Activated gamma-delta T cell treated with anti-CD3 and anti-CD28 coated beads, Interleukin-2, amount 50 U/mL, for 16 hours (primary cell): ENCODE measurements at places on chromosomes 11 and 22.

GRCh38 chr11:99418927-99419720 is 398.4 kb downstream of the CNTN5 start:
- DNase-seq = no peak

- DNase-seq = no peak
Observed at GRCh38 chr11:61737131-61737530, 15.3 kb upstream of the MYRF start.

- DNase-seq = no peak
Observed at GRCh38 chr11:38060136-38060535, 1462.1 kb upstream of the RAG2 start.

DNA sequence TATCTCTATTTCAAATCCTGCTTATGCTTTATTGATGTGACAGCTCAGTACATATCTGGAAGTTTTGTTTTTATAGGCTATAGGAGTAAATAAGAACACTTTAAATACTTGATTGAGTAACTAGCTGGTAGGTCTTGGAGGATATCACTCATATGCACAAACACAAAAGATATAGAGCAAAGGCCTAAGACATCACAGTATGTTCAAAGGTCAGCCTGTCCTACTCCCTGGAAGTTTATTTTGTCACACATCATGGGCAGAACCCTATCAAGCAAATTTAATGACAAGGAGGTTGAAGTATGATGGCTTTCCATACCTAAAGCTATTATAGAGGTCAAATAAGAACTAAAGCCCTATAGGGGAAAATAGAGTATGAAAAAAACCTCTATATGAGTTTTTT is 70.0 kb upstream of the MS4A8 start:
- DNase-seq = no peak

DNA sequence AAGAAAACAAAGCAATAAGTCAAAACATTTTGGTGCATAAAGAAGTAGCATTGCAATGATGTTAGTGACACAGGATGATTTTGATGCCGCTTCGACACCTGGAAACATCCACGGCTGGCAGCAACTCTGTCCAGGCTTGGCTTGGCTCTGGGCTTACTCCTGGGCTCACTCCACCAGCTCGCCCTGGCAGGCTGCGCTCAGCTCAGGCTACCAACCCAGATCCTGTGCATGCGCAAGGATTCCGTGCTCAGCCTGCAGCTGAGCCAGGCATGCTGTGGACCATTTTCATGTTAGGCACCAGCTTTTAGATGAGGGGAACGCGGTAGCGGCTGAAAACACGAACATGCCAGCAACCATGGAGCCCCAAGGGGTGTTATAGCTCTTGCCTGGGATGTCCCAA is 66.0 kb downstream of the SLC25A17 start:
- no peak for DNase-seq

DNA sequence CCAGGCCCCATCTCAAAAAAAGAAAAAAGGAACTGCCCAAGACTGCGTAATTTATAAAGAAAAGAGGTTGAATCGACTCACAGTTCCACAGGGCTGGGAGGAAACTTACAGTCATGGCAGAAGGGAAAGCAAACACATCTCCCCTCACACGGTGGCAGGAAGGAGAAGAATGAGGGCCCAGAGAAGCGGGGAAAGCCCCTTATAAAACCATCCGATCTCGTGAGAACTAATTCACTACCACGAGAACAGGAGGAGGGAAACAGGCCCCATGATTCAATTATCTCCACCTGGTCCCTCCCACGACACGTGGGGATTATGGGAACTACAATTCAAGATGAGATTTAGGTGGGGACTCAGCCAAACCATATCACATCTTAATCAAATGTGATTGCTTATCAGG is 82.2 kb downstream of the BUD13 start:
- DNase-seq = no peak

DNA sequence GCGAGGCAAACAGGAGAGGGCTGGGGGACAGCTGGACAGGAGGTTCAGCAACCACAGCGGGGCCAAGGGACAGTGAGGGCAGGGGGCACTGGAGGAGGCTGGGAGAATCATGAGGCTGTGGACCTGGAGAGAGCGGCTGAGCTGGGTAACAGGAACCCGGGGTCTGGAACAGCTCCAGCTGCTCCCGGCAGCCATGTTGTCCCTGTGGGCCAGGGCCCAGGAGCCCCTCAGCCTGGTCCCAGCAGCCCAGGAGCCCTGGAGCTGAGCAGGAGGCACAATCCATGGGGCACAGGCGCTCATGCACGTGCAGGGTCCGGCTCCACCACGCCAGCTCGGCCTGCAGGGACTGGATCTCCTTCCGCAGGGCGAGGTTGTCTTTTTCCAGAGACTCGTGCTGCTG is 7.4 kb downstream of the BATF2 start:
- no peak for DNase-seq
